Mesenteric fat pad (tissue), 1 donor: ENCODE measurements at places on chromosomes 6 and 20.

GRCh38 chr6:132390017-132390416, 11.3 kb downstream of the MOXD1 start:
- DNase-seq, result no peak

DNA sequence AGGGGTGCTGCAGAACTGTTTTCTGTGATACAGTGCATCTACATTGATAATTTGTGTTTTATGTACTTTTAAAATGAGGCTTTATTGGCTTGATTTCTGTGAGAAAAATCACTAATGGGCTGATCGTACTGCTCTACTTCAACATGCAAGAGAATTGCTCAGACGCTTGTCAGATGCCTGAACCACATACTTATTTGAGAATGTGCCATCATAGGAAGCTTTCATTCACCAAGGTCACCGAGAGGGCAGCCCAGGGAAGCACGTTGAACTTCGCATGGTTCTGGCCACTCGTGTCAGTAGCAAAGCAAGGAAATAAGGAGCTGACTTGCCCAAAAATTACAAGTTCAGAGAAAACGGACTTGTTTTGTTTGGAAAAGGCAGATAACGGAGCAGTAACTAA, 168.5 kb upstream of the AKAP12 start:
- DNase-seq, result peak; percentile 69

- no peak for DNase-seq
Observed at GRCh38 chr6:21771626-21772320, 178.2 kb downstream of the SOX4 start.

GRCh38 chr20:57198132-57199072, 68.0 kb downstream of the BMP7 start:
- DNase-seq, result no peak

GRCh38 chr6:132865829-132866228, 51.5 kb downstream of the RPS12 start:
- no peak for DNase-seq

DNA sequence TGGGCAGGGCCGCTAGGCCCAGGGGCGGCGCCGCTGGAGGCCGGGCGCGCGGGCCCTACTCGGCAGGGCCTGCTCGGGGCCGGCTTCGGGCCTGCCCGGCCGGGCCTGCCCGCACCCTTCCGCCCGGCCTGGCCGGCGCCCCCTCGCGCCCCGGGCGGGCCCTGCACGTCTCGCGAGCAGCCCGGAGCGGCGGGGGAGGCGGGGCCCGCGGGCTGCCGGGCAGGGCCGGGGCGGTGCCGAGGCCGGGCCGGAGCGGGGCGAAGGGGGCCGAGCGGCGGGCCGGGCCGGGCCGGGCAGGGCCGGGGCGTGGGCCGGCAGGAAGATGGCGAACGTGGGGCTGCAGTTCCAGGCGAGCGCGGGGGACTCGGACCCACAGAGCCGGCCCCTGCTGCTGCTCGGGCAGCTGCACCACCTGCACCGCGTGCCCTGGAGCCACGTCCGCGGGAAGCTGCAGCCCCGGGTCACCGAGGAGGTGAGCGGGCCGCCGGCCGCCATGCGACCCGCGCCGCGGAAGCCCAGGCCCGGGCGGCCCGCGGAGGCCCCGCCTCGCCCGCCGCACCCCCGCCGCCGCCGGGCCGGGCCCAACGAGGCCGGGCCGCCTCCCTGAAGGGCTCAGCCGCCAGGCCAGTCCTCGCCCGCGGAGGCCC, at the start of gene NPEPL1:
TSS of gene NPEPL1 (plus strand) at position 222 of the 647 bp plus-strand sequence. CDS start at position 323, 101 bp downstream.
- DNase-seq, result no peak

DNA sequence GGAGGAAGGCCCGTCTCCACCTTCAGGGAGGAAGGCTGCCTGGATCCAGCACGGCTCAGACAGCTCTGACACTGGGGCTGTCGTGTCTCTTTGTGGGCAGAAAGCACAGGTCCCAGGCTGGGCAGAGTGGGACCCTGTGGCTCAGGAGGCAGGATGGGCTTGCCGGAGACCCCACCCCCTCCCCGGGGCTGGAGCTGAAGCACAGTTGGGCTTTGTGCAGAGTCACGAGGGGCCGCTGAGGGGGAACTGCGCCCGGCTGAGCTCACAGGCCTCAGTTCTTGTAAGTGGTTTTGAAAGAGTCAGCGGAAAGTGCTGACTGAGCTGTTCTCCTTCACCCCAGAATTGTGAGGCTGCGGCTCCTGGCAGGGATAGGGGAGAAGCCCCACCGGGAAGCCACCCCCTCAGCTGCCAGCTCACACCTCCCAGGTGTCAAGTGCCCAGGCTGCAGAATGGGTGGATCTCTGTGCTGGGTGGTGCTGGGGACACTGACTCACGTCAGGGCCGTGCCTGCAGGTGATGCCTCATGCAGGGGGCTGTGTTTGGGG, 145.5 kb upstream of the RNF24 start:
- no peak for DNase-seq

DNA sequence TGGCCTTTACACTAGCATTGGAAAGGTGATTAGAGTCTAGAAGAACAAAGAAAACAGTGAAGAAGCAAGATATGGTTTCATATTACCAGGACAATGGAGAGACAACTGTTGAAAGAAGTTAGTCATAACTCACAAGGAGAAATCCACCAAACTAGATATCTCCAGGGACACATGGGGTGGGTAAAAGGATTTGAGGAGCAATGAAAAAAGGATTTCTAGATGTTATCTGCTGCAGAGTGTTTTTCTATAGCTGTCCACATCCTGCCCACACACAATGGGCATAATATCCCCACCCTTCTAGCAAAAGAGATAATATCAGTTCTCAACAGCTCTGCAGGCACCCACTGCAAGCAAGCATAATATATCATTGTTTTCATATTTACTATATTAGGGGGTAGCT, 303.1 kb downstream of the HAO1 start:
- DNase-seq, result no peak

DNA sequence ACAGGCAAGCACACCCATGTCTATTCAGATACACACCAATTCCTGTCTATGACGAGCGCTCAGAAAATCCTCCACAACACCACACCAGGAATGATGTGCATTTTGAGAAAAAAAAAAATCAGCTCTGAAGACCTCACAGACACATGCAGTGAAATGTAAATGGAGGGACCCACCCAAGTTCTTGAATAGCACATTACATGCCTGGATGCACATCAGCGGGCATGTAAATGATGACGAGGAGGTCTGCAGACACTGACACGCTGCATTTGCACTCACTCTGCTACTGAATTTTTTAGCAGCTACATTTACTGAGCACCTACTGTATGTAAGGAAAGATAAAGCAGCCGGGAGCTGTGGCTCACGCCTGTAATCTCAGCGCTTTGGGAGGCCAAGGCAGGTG, 14.7 kb downstream of the NRSN2 start:
- DNase-seq, result no peak

- DNase-seq, result no peak
Observed at GRCh38 chr6:163793011-163793983, 378.8 kb downstream of the QKI start.

GRCh38 chr6:137223370-137224131, 4.4 kb upstream of the IFNGR1 start:
- no peak for DNase-seq

- peak; percentile 85 for DNase-seq
Observed at GRCh38 chr6:167565884-167566599, 241.2 kb downstream of the TTLL2 start.

- DNase-seq, result no peak
Observed at GRCh38 chr6:127635091-127635490, 58.1 kb downstream of the C6orf58 start.

DNA sequence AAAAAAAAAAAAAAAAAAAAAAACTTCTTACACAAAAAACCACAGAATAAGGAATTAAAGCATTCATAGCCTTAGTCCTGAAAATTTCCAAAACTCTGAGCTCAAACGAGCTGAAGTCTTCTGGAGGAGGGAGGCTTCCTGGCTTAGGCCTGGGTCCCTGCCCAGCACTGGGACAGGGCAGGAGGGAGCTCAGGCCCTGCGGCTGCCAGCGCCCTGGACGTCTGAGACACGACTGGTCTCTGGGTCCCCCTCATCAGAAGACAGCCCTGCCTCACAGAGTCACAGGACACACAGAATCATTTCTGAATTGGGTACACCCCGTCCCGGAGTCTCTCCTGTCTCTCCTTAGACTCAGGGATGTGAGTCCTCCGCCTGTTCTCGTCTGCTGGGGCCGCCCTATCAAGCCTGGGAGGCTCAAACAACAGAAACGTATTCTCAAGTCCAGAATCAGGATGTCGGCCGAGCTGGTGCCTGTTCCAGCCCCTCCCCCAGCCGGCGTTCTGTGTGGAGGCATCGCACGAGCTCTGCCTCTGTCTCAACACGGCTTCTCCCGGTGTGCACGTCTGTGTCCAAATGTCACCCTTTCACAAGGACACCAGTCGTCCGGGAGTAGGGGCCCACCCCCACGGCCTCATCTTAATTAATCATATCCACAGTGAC, 39.4 kb downstream of the ZBTB46 start:
- DNase-seq, result no peak

- DNase-seq, result no peak
Observed at GRCh38 chr6:6411115-6411514, 90.7 kb upstream of the F13A1 start.

GRCh38 chr6:37897818-37898515, 78.4 kb downstream of the ZFAND3 start:
- no peak for DNase-seq

DNA sequence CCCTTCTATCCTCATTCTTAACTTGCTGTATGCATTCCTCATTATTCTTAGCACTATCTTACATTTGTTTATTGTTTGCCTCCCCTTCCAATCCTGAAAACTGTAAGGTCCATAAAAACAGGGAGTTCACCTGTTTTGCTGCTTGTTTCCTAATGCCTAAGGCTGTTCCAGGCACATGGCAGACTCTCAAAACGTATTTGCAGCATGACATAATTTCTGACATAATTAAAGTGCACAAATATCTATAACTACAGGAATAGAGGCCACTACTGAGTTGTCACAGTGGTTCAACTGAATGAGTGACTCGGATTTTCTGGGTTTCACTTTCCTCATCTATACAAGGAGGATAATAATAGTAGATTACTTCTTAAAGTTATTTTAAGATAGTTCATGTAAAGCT, 83.0 kb downstream of the HFE start:
- no peak for DNase-seq

GRCh38 chr6:79737172-79737571, 106.0 kb downstream of the SH3BGRL2 start:
- DNase-seq, result no peak

DNA sequence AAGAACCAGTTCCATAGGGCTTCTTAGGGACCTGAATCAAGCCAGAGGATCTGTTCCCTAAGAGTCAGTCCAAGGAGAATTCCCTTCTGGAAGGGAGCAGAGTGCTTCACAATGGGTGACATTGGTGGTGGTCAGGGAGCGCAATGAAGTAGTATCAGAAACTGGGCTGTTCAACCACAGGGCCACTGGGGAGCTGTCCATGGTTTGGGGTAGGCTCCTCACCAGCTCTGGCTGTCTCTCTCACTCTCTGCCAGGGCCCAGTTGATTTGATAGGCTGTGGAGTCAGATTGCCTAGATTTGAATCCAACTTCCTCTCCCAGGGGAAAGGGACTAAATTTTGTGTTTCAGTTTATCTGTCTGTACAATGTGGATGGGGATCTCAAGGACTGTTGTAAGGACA, 36.7 kb upstream of the CHD6 start:
- DNase-seq, result no peak

DNA sequence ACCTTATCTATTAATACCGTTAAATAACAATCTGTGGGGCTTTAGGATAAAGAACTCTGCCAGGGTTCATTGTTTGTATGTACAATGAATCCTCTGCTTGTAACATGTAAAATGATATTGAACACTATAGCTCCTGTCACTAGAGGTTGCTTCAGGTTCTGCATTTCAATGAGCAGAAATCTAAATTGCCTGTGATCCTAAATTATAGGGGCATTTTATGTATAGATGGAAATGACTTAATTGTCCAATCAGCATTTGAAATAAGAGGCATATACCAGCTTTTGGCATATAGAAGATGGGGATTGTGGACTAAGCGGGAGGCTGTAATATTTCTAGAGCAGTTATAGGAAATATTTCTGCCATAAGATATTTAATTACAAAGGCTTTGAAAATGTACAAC, 2.0 kb downstream of the NCOA3 start:
- no peak for DNase-seq

- no peak for DNase-seq
Observed at GRCh38 chr6:34530753-34531365, 25.3 kb downstream of the SPDEF start.

DNA sequence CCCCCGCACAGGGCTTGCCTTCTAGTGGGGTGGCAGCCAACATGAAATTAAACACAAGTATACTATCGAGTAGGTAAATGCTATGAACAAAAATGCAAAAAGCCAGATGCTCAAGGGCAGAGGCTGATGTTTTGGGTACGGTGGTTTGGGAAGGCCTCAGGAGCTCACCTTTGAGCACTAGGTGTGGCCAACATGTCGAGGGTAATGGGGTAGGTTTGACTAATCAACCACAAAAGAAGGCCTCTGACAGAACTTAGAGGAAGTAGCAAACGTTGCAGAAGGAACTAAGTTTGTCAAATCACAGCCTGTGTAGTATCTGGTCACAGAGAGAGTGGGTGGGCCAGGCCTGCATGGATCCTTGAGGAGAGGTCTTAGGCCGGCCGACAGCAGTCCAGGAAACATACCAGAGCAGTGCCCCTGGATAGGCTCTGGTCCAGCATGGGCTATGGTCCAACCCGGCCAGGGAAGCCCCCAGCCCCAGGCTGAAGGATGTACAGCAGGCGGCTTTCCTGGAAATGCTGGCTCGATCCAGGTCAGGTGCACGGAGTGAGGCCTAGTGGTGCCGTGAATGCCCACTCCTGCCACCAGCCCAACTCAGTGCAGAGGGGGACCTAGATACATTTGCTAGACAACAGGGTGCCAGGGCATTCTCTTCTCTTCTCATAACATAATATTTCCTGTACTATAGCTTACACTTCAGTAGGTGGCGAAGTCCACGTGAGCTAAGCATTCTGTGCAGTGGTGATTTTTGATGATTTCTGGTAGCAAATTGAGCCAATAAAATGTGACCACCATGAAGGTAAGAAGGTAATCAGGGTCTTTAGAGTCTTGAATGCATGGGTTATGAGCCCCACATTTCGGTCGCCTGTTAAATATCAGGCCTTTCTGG, 56.3 kb upstream of the CD93 start:
- DNase-seq, result peak; percentile 86

- no peak for DNase-seq
Observed at GRCh38 chr20:10125757-10126156, 91.0 kb downstream of the ANKEF1 start.

DNA sequence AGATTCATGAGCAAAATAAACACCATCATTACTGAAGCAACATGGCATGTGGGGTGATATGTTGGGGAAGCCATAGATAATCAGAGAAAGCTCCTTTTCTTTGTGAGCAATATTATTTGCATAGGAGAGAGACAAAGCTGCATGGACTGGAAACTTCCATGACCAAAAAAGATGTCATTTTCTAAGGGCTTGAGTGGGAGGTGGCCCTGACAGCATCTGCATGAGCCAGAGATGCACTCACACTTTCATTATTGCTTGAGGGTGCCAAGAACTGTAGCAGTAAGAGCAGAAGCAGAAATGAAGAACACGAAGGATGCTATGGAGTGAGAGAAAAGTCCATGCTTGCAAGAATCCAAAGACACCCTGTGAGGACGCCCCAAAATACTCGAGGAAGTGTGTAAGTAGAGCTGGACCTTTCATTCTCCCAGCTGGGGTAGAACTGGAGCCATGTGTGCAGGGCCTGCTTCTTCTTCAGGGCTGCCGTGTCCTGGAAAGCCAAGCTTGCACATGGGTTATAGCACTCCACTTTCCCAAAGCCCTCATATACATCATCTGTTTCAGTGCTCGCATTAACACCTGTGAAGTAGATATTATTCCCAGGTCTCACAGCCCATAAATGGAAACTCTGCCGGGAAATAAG, 851.2 kb downstream of the DHX35 start:
- DNase-seq, result no peak

- no peak for DNase-seq
Observed at GRCh38 chr6:37303891-37304503, 46.1 kb upstream of the TMEM217 start.
